ENCODE measurements at places on chromosomes 2 and 18.
A peak's percentile ranks its signal among the peaks of the same experiment; 100 is the strongest.

GRCh38 chr2:152236191-152236925 lies 60.8 kb upstream of the STAM2 start:
- no peak for DNase-seq

GRCh38 chr2:231039821-231040364 lies 2.6 kb downstream of the C2orf72 start:
- DNase-seq = no peak

DNA sequence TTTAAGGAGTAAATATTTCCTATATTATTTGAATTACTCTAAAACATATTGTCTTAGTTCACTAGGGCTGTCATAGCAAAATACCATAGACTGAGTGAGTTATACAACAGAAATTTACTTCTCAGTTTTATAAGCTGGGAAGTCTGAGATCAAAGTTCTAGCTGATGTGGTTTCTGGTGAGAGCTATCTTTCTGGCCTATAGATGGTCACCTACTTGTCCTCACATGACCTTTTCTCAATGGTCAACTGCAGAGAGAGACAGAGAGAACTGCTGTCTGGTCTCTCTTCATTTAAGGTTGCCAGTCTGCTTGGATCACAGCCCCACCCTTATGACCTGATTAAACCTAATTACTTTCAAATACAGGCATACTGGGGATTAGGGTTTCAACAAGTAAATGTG lies 490.9 kb downstream of the FBXO15 start:
- DNase-seq = no peak

DNA sequence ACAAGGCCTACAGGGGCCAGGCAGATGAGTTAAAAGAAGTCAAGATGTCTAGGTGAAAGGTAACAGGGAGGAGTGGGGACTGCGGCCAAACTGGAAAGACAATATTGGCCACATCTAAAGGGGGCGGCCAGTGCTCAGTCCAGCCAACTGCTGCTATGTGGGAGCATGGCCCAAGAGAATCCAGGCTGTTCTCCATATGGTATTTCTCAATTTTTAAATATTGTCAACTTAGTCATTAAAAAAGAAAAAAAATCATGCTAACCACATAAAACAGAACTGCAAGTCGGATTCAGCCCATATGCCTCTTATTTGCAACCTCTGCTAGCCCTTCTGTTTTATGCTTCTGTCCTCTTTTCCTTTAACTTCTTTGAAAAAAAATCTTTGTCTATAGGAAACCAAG lies 14.8 kb downstream of the TRABD2A start:
- DNase-seq = peak; percentile 73

DNA sequence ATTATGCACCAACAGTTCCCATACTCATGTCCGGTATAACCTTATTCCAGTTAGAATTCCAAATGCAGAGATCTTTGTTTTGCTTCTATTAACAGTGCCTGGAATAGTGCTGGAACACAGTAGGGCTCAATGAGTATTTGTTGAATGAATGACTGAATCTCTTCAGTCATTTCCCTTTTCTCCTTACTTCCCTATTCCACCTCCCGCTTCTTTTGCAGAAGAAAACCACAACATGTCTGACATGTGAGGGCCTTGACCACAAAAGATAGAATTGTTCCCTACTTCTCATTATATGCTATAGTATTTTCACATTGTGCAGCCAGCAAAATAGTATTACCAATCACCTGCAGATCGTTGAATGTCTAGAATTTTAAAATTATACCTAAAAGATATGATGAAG lies 19.5 kb upstream of the HNRNPLL start:
- no peak for DNase-seq

- no peak for DNase-seq
These were observed 167.5 kb downstream of the AGAP1 start for GRCh38 chr2:235661167-235661937.

GRCh38 chr2:240670402-240670801 lies 12.3 kb downstream of the AQP12B start:
- DNase-seq = no peak

DNA sequence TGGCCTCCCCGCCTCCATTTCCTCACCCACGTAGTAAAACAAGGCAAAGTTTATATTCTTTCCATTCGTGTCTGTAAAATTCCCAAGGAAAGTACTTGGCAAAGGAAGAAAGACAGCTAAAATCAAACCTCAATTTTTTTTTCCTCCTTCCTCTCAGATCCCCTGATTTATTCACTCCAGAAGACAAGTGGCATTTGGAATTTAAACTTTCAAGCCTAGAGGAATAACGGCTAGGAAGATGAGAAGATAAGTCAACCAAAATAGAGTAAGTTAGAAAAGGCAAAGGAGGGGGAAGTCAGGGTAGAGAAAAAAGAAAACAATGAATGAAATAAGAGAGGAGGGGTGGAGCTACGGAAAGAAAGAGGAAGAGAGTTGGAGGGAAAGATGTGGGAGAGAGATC lies 198.9 kb upstream of the PIK3C3 start:
- DNase-seq = no peak

GRCh38 chr18:23154823-23155500 lies 19.7 kb downstream of the CABLES1 start:
- no peak for DNase-seq
